ENCODE measurements at places on chromosomes 5 and 9.

- no peak for DNase-seq
These were observed 257.9 kb downstream of the ZSWIM6 start for GRCh38 chr5:61589946-61590345.

DNA sequence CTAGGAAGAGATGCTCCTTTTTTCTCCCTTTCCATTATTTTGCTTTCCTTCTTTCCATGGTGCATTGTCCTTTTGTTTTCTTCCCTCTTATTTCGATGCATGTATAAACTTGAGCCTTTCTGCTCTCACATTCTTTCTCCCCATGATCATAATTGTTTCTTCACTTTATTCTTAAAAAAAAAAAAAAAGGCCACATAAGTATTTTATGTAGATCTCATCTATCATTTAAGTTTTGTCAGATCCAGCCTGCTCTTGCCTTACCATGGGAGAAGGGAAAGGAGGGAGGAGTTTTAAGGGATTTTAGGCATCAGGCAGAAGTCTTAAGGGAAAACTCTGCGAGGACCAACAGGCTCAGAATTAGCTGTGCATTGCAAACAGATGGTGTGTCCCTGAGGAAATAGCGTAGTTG, 11.1 kb downstream of the TGFBR1 start:
- no peak for DNase-seq

DNA sequence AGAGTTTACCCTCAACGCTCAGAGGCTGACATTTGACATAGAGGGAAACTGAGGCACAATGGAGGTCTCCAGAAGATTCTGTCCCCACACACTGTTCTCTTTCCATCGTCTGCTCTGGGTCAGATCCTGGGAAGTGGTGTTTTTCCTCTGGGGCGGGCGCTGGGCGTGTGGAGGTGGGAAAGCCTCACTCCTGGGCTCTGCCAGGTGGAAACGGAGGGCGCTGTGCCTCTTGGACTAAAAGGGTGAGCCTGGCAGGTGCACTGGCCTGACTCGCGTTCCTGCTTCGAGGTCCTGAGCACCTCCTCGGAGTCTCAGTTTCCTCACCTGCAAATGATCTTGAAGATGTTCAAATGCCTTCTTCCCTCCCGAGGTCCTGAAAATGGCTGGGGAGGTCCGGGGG, 25.7 kb upstream of the FCN1 start:
- no peak for DNase-seq

- DNase-seq, result no peak
These were observed 445.0 kb upstream of the SMC2 start for GRCh38 chr9:103649086-103649485.

DNA sequence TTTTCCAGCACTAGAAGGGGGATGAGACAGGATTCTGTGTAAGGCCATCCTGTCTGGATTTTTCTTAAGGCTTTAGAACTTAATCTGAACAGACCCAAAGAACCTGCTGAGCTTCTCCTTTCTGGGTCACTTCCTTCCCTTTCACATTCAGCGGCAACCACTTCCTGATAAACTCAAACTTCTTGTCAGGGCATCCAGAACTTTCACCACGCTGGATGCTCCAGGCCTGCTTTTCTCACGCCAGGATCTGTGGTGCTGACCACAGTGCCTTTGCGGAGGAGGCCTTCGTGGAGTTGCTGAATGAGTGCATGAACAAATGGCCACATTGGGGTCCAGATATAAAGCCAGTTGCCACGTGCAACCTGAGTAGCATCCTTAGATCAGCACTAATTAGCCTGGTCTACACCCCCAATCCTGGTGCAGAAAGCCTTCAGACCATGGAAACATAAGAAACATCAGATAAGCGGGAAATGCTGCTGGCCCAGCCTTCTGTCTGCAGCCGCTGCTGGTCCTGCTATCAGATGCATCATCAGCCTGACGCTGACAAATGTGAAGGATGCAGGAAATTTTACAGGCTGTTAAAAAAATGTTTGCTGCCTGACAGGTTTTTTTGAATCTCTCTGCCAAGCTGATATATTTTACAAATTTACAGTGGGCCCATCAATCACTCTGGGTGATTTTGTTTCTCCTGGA, 75.3 kb upstream of the BARHL1 start:
- DNase-seq, result no peak

DNA sequence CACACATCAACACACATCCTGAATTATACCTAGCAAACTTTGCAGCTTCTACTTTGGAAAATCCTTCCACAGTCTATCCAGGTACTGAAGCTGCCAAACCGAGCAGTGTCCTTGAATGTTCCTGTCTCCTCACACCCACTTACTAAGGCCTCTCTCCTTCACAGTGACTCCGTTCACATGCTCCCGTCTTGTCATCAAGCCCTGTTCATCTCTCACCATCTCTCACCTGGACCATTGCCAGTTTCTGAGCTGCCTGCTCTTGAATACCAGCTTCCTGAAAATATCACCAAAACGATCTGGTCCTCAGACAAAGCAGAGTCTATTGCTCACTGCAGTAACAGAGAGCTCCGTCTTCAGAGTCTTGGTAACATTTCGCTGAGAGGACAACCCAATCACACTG, 57.4 kb downstream of the GCNT1 start:
- DNase-seq, result no peak

DNA sequence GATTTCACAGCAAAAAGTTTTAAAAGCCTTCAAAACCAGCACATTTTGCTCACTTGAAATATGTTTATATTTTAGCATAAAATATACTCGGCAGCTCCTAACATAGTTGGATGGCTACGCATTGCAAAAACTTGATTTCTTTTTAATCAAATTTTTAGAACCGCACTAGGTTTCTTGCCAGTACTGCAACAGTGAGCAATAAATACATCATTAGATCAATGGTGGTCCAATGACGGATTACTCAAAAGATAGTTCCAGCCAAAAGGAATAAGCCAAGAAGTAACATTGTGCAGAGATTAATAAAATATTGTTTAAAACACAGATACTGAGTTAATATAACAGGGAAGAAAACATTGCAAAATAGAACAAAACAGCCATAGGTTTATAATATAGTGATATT, 5.5 kb downstream of the MARCHF3 start:
- DNase-seq, result no peak

DNA sequence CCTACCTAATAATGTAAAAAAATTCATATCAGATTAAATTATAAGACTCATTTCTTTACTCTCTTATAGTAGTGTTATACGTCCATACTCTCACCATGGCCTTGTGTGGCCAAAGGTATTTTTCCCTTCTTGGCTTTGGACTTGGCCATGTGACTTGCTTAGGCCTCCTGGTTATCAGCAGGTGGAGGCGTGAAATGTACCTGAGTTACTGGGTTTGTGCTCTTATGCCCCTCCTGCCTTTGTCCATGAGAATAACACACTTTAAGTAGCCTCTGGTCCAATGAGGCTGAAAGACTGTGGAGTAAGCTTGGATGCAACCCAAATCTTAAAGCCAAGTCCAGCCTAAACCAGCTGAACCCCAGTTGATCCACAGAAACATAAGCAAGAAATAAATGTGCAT, 68.7 kb downstream of the RETREG1 start:
- DNase-seq, result no peak

- no peak for DNase-seq
These were observed 31.1 kb upstream of the PPP3R2 start for GRCh38 chr9:101625876-101626275.

DNA sequence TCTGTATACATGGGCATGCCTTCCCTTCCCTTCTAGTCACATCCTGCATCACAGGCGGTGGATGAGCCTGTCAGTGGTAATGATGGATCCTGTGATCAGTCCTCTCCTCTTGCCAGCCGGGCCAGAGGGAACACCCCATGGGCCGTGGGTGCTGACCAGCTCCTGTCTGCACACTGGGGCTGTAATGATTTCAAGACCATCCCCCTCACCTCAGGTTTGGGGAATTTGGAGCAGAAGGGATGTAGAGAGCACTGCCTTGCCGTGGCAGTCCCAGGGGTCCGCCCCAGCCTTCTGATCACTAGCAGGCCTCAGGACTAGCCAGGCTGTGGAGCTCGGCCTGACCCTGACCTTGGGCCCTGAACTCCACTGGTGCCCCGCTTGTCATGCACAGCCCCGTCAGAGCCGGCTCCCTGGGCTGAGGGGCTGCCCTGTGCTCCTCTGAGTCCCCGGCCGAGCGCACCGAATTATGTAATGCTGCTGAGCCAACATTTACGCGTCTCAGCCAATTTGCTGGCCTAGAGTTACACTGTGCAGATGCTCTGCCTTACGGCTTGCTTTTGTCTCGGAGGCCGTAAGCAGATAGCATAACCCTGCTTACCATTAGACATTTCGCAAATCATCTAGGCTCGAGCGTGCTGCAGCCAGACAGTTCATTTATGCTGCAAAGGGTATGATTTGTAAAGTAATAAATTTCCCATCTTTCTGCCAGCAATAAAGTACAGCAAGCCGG, 155.3 kb downstream of the MACROH2A1 start:
- DNase-seq, result no peak
